ENCODE measurements at places on chromosomes 6 and 20. TPM values are rescaled to one million over a fixed set of nuclear protein-coding genes. Genes with fewer than 3 reads are reported as not detected.

Gene PACRG
- 0.58 TPM for total RNA-seq

Gene RAMACL
- 0.48 TPM for total RNA-seq

Gene ATP6V1G2
- 4.5 TPM for total RNA-seq

Gene WFDC10B
- total RNA-seq = not detected

Gene ZSCAN23
- total RNA-seq = 2.9 TPM

Gene CNR1
- total RNA-seq = not detected

Gene LPA
- total RNA-seq = not detected

Gene PI16
- 0.86 TPM for total RNA-seq

Gene TMC2
- total RNA-seq = not detected

Gene CD83
- 11.5 TPM for total RNA-seq

Gene SLC17A3
- 0.28 TPM for total RNA-seq

Gene SDHAF4
- 15.9 TPM for total RNA-seq

Gene UNC5CL
- total RNA-seq = 3.0 TPM

Gene GSTA3
- total RNA-seq = not detected

DNA sequence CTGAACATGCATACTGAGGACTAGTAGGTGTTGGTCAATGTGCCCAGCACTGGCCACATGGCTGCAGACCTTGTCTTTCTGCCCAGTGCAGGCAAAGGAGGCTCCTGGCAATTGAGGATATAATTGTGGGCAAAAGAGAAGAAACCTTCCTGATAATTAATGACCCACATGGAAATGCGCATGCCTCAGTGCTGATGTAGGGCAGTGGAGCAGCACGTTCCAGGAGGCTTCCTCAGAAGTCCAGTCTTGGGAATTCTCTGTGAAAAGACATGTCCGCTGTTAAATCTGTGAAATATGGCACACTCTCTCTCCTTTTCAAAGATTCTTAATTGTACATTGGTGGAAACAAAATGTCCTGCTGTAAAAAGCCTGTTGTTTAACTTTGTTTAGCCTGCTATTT lies 34.7 kb downstream of the SOBP start:
- no peak for DNase-seq

DNA sequence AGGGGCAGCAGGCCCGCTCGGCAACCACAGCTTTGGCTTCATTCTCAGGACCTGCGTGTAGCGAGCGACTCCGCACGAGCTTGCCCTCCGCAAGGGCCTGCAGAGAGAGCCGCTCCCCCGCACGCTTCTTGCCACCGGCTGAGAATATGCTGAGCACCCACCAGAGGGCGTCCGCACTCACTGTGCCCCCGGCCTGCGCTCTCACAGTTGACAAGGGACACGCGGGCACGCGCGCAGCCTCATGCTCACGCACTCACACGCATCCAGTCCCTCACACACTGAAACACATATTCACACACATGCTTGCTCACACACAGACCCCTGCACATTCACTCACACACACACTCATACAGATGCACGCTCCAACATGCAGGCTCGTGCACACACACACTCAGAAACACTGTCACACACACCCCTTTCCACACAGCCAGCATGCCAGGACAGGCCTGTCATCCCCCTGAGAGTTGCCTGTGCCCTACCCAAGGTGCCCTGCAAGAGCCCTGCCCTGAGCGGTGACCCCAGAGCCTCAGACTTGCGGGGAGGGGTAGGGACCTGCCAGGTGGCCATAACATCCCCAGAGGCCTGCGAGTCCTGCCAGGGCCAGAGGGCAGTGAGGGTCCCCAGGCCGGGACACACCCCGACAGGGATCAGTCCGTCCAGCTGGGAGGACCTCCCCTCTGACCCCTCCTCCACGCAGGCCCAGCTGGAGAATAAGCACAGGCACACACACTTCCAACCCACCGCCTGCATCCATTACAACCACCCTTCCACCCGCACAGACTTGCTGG lies 174.1 kb downstream of the BMP7 start:
- DNase-seq = peak; percentile 75

- no peak for DNase-seq
These were observed 8.1 kb downstream of the SYNJ2 start for GRCh38 chr6:157989541-157990289.

DNA sequence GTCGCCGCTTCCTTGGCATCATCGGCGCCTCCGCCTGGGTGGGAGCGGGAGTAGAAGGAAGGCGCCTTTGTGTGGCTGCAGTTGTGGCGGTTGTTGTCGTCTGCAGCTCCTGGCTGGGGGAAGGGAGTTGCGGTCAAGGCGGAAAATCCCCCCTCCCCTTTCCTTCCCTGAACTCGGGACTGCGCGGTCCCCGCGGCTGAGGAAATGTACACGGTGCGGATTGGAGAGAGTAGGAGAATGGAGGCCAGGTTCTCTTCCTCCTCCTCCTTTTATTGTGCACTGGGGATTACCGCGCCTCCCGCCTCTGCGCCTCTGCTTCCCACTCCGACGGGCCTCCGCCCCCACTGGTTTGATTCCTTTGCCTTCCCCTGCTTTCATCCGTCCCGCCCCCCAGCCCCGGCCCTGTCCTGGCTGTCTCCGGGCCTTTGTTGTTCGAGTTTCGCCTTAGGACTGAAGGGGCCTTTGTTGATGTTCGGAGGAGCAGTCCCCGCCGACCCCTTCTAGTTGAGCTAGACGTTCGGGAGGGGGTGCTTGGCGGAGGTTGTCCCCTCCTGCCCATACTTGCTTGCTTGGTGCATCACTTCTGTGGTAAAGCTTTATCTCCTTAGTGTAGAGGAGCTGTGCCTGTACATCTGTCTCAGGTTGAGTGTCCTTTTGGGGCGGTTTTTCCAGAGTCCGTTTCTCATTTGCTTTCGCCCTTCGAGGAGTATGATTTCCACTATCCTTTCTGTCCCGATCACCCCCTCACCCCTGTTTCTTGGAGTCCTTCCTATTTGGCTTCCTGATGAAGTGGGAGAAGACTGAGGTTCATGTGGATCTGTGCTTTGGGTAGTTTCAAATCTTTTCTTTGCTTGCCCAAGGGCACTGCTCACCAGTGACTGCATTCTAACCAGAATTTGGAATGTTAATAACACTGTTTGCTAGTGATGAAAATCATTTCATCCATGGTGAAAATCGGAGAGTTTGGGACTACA lies 764 bp downstream of the ZNF292 start:
- DNase-seq = peak; percentile 60

GRCh38 chr6:14584450-14584849 lies 466.9 kb downstream of the CD83 start:
- no peak for DNase-seq

DNA sequence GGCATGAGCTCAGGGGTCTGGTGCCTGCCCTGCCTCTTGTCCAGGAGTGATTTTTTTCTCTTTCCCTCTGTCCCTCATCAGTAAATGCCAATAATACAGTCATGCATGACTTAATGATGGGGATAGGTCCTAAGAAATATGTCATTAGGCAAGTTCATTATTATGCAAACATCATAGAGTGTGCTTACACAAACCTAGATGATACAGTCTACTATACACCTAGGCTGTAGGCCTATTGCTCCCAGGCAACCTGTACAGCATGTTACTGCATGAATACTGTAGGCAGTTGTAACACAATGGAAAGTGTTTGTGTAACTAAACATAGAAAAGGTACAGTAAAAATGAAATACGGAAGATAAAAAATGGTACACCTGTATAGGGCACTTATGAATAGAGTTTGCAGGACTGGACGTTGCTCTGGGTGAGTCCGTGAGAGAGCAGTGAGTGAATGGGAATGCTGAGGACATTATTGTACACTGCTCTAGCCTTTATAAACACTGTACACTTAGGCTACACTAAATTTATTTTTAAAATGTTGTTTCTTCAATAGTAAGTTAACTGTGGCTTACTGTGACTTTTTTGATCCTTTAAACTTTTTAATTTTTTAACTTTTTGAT lies 22.1 kb downstream of the PBOV1 start:
- no peak for DNase-seq

DNA sequence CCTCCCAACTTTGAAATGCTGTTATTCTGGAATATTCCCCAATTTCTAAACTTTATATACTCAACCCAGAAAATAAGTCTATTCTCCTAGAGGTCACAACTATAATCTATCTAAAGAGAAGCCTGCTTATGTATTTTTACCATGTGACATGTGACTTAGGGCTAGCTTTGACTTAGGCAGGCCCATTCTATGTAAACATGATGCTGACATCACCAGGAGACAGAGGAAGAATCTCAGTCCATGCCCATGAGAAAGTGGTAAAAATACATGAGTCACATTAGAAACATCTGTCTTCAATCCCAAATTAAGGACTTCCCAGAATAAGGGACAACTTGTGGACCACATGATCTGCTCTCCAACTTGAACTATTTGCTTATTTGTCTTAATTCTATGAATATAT lies 113.6 kb upstream of the ID4 start:
- DNase-seq = no peak

- DNase-seq = no peak
These were observed 28.9 kb downstream of the PLG start for GRCh38 chr6:160730911-160731310.

DNA sequence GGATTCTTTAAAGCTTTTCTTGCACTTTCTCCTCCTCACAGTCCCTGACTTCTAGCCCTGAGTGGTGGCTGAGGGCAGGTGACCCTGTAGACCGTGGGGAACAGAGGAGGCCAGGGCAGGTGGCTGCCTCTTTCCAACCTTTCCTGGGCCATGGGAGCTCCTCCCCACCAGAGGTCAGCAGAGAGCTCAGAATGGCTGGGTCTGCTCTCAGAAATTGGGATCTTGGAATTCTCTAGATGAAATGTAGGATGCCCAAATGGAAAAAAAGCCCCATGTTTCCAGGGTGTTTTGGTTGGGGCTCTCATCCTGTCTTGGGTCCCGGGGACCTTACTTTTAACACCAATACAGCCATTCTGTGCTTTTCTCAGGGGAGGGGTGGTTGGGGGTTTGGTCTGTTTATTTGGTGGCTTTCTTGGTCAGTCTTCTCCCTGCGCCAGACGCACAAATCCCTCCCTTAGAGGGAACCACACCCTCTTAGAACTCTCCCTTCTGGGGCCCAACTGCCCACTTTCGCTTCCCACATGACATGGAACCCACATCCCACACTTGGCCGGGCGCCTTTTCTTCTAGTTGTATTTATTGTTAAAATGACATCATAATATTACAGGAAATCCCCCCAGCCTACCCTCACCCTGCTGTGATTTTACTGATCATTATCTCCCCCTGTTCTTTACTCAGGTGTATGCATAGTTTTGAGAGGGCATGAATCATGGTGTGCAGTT lies 17.9 kb downstream of the GNAS start:
- DNase-seq = peak; percentile 52

DNA sequence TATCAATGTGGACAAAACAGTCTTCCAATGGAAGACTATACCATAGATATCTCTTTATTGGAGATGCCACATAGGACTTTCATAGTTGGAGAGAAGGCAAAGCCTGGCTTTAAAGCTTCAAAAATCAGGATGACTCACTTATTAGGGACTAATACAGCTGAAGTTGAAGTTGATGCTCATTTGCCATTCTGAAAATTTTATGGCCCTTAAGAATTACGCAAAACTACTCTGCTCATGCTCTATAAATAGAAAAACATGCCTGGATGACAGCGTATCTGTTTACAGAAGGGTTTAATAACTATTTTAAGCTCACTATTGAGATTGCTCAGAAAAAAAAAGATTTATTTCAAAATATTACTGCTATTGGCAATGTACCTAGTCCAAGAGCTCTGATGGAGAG lies 155.5 kb upstream of the DST start:
- DNase-seq = no peak

- DNase-seq = no peak
These were observed 190.0 kb downstream of the UBE3D start for GRCh38 chr6:82875573-82876185.

GRCh38 chr6:110097443-110097842 lies 82.0 kb downstream of the WASF1 start:
- DNase-seq = no peak

DNA sequence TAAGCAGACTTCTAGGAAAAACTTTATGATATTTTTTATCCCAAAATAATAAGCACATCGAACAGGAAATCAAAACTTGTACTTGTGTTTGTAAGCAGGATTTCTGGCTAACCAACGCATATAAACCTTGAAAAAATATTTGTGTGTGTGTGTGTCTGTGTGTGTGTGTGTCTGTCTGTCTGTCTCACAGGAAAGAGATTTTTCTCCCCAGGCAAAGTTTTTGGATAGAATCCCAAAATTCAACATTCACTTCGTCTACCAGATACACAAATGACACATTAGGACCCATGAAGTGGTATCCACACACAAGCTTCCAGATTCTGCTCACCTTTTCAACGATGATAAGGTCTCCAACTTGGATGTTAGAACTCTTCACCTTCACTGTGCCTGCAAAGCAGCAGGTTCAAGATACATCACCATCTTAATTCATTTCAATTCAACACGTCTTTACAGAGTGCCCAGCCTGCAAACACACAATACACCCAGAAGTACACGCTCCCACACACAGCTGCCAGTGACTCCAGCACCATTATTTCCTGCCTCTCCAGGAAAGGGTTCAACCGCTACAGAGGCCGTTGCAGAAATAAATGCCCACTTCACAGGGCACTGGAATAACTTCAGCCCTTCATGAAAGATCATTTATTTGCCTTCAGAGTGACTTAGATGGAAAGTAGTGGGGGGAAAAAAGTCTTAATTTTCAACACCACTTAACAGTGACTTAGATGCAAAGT lies 70.9 kb downstream of the ATP9A start:
- no peak for DNase-seq

DNA sequence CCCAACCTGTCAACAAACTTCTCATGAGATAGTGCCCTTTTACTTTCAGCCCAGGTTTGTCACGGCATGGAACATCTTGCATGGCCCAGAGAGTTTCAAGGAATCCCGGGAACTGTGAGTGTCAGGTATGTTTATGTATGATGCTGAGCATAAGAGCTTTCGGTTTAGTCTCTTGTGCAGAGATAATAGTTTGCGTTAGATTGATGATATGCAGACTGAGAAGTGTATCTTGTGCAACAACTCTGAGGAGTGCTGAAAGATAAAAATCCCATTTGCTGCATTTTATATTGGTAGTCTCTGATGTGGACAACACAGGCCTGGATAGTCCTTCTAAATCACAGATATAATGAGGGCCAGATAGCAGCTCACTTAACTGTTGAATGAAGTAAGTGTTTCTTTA lies 99.0 kb downstream of the TBX18 start:
- no peak for DNase-seq
